ENCODE measurements at places on chromosomes 3 and 15.

- DNase-seq, result peak; percentile 57
Observed at GRCh38 chr3:35659768-35660167, 20.4 kb downstream of the ARPP21 start.

DNA sequence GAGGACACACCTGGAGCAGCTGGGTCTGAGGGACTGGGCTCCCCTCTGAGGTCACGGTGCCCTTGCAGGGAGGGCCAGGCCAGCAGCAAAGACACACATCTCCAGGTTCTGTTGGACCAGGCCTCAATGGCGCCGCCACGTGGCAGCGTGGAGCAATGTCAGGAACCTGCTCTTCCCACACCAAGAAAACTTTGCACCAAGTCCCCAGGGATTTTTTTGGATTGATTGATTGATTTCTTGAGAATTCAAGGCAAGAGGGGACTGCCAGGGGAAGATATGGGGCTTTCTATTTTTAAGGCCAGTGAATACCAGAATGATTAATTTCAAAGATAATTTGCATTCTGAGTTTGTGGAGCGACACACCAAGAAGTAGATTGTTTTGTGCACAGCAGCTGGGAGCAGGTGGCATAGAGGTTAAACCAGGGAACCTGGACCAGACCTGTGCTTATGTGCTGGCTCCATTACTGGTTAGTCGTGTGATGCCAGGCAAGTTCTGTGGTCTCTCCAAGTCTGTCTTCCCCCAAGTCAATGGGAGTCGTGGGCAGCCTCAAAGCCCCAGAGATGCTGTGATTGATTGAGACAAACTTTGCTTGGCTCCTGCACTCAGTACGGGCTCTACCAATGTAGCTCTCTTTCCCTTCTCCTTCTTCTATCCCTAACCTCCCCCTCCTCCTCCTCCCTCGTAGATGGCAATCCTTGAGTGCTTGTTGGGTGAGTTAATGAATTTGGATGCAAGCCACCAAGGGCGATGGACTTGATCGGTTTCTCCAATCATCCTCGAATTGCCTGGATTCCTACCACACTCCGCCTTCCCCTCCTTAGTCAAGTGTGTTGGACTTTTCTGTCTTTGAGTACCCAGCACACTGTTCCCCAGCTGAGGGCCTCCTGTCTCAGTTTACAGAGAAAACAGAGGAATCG is 96.2 kb upstream of the TRPM1 start:
- DNase-seq, result peak; percentile 59

DNA sequence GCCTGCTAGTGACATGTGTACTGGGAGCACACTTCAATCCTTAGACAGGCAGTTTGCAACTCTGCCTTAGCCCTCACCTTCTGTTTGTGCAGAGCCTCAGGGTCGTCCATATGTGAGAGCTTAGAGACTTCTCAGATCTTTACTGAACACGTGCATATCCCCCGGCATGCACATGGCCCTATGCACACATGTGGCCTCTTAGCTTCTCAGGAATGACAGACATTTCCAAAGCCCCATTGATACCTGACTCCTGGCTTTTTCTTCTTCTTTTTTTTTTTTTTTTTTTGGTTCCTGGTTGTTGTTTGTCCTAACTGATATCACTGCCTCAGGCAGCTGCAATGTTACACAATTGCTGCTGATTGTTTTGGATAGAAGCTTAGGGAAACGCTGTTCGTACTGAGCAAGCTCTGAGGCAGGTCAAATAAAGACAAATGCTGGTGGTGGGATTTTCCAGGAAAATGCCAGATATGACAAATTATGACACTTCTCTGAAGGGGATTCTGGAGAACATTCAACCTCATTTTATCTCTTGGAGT is 107.2 kb upstream of the RGMA start:
- DNase-seq, result no peak

DNA sequence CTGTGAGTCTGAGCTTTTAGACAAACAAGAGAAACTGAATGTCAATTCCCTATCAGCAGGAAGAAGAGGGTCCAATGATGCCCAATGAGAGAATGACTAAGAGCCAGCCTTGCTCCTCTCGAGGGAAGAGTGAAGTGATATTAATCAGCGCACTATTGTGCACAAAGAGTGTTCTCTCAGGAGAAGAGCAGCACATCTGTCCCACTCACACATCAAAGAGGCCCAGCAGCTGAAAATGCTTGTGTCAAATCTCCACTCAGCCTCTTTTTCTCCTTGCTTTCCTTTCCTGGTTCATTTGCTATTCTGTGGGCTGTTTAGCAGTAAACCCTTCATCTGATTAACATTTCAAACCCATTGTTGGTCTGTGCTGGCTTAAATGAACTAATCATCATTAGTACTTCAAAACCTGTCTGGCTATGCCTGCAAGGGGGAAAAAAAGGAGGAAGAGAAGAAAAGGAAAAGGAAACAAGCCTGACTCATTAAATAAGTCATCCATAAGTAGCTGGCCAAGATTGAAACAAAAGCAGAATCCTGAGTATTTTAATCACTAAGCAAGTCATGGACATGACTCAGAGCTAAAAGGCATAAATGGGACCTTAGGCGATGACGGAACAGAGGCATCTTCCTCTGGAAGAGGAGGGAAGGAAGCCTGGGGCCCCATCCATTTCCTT is 912.7 kb downstream of the TUSC7 start:
- peak; percentile 99 for DNase-seq

GRCh38 chr3:121758727-121759450 is 9.3 kb upstream of the GOLGB1 start:
- DNase-seq, result no peak

- DNase-seq, result peak; percentile 91
Observed at GRCh38 chr3:45154641-45155147, 8.5 kb upstream of the CDCP1 start.

DNA sequence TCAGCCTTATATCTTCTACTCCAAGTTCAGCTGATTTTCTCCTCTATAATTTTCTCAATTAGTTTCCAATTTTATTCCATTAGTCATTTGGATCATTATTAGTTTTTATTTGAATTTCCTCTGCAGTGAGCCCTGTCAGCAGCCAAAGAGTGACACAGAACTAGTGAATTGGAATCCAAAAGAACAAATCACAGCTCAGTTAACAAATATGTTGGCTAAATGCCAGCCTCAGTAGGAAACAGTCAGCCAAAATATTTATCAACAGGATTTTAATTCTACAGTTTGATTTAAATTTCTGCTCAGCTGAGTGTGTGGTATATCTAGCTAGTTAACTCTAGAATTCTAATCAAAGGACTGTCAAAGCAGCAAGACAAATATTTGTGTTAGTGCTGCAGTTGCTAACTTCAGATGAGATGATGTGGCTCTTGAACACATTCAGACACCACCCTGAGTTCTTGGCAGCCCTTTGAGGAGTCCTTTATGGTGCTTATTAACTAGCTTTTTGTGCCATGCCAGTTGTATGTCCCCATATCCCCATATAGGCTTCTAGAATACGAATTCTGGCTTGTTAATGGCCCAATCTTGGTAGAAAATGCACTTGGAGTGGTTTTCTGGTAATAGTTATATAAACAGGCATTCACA is 194.5 kb downstream of the CPNE4 start:
- peak; percentile 31 for DNase-seq

GRCh38 chr3:15977090-15977489 is 179.3 kb upstream of the ANKRD28 start:
- DNase-seq, result no peak

DNA sequence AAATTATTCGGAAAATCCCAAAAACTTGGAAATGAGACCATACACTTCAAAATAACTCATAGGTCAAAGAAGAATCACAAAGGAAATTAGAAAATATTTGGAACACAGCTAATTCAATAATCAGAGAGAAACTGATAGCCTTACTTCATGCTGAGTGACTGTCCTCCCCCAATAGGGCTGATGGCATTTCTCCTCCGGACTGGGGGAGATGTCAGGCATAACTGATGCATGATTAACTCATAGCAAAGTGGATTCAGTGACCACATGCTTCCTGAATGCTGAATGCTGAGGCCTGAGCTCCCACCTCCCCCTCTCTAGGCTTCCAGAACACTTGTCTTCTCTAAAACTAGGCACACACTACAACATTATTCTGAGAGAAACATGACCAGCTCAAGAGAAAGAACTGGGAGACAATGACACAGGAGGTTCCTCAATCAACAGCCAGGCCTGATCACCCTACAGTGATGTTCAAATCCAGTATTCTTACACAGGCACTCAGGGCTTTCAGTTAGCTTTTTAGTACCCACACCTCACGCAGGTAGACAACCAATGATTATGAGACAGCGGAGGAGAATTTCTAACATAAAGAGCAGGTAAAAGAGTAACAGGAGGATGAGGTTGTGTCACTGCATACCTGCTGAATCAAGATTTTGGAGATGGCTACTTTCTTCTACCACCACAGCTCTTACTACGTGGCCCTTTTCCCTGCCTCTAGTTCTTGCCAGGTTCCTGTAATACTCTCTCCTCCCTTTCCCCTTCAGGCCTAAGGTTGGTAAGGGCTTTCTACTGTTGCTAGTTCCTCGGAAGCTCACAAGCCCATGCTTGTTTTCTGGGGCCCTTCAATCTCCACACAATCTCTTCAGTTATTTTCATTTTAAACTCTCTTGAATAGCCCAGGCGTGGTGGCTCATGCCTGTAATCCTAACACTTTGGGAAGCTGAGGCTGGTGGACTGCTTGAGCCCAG is 96.1 kb downstream of the FMN1 start:
- DNase-seq, result peak; percentile 85
